ENCODE measurements at places on chromosomes 6 and 20.
A peak's percentile ranks its signal among the peaks of the same experiment; 100 is the strongest.

DNA sequence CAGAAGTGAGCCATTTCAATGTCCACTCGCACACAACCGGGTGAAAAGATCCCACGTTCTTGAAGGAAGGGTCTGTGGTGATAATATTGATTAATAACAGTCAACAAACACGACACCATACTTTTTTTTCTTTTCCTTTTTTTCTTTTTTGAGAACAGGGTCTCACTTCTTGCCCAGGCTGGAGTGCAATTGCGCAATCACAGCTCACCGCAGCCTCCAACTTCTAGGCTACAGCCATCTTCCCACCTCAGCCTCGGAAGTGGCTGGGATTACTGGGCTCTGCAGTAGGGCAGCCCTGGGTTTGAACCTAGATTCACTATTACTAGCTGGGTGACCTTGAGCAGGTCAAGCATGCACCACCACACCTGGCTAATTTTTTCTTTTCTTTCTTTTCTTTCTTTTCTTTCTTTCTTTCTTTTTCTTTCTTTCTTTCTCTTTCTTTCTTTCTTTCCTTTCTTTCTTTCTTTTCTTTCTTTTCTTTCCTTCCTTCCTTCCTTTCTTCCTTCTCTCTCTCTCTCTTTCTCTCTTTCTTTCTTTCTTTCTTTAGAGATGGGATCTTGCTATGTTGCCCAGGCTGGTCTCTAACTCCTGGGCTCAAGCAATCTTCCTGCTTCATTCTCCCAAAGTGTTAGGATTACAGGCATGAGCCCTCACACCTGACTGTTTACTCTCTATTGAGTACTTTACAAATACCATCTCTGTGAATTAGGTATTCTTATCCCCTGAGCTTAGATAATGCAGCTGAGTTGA, 123.9 kb downstream of the SNX5 start:
- no peak for DNase-seq

DNA sequence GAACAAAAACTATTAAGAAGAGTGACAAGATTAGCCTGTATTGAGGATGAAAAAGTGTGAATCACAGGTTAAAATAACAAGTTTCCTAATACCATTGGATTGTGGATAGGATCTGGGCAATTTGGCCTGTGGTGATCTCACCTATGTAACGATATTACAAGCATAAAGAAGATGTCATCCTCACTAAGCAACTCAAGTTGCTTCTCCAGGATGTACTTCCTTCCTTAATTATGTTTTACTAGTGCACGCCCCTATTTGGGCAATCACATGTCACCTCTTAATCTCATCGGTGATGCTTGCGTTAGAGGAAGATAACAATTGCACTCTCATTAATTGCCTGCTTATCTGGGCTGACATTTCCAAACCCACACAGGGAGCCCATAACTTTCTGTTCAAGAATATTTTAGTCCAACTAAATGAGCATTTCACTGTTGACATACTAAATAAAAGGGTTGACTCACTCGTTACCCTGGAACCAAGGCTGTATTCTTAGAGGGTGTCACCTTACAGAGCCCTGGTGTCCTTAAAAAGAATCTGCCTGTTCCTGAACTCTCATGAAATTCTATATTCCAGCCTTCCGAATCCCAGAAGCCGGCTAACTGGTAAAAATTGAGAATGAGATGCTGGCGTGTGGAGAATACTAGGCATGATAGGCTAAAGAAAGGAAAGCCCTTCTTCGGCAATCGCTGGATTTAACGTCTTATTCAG, 88.2 kb upstream of the ATXN1 start:
- DNase-seq: peak; percentile 27

DNA sequence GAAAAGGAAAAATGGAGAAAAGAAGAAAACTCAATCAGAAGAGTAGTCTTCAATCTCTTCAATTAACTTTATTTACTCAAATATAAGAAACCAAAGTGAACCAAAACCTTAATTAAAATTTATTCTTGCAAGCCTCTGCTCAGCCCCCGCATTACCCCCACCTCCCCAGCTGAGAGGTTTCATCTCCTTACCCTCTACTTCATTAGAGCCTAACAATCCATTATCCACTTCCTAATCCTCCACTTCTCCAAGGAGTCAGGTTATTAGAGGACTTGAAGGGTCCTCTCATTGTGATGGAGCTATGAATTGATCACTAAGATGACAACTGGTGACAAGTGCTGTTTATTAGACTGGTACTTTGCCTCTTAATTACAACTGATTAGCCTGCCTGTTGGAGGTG, 956.5 kb downstream of the TFAP2A start:
- DNase-seq: no peak

DNA sequence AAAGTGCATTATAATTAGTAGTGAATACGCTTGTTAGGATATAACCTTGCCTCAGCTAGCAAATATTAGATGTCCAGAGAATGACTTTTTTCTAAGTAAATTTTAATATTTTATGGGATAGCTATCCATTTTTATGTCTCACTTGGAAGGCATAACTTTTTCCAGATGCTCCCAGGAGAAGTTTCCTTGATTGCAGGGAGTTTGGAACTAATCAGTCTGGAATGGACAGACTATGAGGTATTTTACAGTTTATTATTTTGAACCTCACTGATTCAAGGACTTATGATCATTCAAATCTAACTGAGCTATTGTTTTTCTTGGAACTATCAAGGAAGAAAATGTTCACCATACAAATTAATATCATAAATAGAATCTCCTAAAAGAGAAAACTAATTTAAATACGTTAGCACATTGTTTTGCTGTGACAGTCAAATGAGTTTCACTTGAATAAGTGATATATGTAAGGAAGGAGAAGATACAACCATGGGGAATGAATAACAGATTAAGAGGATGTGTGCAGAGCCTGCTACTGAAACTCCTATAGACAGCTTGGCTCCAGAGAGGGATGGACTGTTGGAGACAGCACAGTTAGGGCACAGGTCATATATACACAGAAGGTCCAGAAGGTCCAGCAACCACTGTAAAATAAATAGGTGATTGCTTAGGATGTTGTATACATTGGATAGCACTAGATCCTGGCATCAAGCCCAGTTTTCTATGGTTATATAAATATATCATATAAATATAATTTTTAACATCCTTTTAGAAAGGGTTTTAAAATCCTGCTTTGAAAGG, 20.6 kb upstream of the LCA5 start:
- no peak for DNase-seq
